ENCODE measurements at places on chromosomes 16 and 17.

DNA sequence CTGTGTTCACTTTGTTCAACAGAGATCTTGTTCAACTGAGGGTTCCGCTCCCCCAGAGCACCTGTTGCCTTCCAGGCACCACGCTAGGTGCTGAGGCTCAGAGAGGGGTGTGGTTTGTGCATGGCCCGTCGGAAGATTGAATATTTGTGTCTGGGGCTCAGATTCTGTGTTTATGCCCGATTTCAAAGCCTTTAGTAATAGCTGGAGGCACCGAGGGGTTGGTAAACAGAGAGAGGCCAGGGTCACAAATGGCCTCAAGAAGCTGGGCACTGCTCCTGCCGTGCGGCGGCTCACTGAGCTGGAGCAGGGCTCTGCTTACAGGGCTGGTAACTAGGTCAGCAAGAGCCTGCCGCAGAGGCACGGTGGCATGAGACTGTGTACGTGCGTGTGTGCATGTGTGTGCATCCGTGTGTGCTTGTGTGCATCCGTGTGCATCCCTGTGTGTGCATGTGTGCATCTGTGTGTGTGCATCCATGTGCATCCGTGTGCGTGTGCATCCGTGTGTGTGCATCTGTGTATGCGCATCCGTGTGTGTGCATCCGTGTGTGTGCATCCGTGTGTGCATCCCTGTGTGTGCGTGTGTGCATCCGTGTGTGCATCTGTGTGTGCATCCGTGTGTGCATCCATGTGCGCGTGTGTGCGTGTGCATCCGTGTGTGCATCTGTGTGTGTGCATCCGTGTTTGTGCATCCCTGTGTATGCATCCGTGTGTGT lies 5.4 kb downstream of the ITGAE start:
- no peak for DNase-seq

DNA sequence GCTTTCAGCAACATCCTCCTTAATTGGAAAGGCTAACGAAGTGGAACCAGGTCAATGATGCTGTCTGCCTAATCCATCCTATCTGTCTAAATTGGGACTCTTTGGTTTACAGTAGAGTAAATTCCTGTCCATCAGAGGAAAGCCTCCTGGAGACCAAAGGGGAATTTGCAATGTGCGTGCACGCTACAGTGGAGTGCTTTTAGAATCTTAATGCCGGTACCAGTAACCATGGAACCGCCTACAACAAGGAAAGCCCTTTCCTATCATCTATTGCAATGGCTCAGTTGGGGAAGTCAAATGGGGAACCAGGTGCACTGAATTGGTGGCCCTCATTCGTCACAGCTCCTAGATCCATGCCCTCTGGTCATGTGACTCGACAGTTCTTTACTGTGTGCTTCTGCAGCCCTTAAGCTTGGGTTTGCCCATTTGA lies 110.1 kb downstream of the XYLT1 start:
- no peak for DNase-seq

DNA sequence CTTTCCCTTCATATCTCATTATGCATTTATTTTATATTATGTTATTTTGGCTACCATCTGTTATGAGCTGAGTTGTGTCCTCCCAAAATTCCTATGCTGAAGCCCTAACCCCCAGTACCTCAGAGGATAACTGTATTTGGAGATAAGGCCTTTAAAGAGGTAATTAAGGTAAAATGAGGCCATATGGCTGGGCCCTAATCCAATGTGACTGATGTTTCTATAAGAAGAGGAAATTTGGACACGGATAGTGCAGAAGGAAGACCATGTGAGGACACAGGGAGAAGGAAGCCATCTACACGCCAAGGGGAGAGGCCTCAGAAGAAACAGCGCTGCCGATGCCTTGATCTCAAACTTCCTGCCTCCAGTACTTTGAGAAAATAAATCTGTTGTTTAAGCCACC lies 557.7 kb upstream of the CDH5 start:
- DNase-seq, result no peak

DNA sequence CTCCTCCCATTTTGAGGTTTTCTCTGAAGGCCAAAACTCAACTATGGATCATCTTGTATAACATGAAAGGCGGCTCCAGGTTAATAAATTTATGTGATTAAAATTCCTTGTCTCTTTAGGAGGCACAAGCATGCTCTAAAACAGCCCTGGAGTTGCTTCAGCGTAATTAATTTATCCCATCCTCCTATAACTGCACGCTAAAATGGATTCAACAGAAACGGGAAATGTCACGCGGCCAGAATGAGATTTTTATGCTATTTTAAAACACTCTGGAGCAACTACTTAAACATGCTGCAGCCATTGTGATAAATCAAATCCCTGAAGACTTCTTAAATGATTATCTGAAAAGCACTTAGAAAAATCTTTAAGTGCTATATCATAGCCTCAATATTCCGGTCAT lies 106.6 kb downstream of the ADAMTS18 start:
- no peak for DNase-seq

- DNase-seq, result no peak
Observed at GRCh38 chr16:14608111-14608566, 21.9 kb downstream of the PARN start.

GRCh38 chr17:80455336-80455710 lies 21.1 kb downstream of the NPTX1 start:
- DNase-seq, result peak; percentile 67

DNA sequence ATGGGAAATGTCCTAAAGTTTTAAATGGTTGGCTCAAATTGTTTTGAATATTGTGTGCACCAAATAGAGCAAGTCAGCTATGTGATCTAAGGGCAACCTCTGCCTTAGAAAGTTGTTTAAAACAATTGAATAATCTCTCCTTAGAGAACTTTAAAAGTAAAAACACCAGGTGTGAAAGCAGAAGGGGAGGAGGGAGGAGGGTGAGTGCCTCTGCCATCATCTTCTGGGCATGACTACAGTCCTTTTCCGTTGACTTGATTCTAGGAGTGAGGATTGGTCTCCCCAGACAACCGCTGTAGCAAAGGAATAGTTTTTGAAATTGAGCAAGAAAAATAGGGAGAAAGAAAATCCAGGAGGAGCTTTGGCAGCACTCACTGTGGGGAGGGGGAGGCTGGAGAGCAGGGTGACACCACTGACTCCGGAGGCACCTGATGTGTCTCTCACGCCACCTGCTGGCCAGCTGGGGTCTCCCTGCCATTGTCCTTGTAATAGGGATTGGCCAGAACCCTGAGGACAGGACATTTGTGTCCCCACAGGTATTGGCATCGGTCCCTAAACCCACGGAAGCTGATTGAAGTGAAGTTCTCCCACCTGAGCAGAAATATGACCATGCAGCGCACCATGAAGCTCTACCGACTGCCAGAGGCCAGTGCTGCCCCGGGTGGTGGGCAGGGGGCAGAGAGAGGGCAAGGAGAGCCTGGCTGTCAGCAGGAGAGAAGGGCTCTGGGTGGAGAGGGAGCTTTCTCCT lies 33.3 kb downstream of the PLCD3 start:
- DNase-seq, result peak; percentile 87

- DNase-seq, result no peak
Observed at GRCh38 chr17:30505868-30506417, 28.7 kb downstream of the GOSR1 start.

DNA sequence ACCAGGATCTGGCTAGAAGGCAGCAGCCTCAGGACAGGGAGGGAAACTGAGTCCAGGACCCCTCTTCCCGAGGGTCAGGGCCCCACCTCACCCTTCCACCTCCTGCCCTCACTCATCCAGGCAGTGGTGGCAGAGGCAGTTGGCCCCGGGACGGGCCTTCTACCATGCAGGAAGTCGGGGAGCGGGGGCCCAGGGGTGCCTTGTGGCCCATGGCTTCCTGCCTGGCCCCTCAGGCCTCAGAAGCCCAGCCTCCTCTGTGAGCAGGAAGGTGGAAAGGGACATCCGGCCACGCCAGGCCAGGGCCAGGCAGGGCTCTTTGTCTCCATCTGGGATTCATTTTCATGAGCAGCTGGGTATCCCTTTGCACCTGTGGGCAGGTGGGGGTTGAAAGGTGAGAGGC lies 58.5 kb downstream of the BAHCC1 start:
- no peak for DNase-seq

DNA sequence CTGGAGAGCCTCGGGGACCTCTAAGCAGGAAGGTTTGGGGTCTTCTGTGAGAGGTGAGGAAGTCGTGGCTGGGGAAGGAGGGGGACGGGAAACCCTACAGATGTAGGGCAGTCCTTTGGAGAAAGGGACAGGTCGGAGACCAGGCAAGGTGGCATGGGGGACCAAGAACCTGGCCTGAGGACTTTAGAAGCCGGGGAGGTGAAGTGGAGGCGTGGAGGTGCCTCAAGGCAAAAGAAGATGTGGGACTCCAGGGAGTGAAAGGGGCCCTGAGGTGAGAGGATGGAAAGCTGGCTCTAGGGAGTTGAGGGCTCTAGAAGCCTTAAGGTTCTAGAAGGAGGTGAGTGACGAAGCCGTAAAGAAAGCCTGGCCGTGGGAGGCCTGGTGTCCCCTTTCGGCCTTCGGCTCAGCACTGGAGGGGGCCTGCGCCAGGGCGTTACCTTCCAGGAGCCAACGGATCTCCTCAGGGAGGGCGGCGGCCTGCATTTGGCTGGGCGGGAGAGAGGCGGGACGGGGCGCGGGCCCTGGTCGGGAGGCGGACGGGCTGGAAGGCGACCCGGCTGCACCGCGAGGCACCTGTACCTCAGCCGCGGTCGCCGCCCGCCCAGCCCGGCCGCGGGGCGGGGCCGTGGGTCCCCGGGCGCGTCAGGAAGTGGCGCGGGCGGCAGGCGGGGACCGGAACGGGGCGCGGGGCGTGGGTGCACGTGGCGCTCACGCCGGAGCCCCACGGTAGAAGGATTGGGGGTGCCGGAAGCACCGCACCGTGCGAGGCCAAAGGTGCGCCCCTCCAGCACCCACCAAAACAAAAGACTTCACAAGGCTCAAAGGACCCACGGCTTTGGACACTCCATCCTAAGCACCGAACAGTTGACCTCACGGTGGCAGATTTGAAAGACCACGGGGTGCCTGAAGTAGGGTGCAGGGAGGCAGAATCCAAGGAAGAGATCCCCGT lies at the start of gene SKAP1:
TSS of gene SKAP1 (minus strand) at position 577 of the 949 bp plus-strand sequence.
- no peak for DNase-seq

- DNase-seq, result no peak
Observed at GRCh38 chr17:81340607-81341515, 45.8 kb upstream of the SLC38A10 start.

DNA sequence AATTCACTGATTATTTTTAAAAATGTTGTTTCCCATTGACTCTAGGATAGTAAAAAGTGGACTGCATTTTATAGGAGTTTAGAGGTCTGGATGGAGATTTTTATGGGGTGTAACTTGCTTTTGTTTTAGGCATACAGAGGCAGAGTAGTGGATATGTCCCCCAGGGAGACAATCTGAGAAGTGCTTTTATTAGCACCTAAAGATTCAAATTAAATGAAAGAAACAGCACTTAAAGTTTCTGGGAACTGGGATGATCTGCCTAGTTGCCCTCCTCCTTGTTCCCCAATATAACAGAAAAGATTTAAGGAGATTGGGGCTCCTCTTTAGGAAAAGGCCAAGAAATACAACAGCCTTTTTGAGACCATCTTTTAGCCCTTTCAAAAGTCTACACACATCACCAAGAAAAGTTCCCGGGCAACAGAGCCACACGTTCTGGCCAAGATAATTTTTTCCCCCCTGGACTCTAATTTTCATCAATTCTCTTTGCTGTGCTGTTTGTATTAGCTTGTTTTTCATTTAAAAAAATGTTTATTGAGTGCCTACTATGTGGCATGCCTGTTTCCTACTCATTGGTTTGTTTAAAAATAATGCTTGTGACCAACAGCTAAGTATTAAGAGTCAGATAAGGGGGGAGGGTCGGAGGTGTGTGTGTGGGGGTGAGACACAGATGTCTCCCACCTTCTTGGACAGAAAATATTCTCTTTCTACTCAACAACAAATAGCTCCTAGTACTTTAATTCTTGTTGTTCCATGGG lies 2.5 kb upstream of the IGF2BP1 start:
- no peak for DNase-seq

- DNase-seq, result no peak
Observed at GRCh38 chr17:15220785-15221184, 44.3 kb downstream of the PMP22 start.

DNA sequence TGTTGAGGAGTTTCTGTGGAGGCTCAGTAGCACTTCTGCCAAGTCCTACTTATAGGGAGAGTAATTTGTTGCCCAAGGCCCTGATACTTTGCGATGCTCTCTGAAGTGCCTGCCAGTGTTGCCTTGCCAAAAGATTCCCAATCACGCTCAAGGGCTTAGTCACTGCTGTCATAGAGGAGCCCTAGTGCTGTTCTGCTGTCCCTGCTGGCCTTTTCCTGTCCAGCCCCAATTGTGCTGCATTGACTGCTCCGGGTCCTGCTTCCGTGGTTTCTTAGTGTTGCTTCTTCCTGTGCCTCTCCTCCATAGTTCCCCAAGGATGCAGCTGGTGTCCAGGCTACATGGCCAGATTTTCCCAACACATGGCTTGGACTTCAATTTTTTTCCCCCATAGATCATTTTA lies 13.9 kb downstream of the NUP93 start:
- DNase-seq, result no peak

- DNase-seq, result no peak
Observed at GRCh38 chr17:76191896-76192295, 48.4 kb downstream of the RNF157 start.

DNA sequence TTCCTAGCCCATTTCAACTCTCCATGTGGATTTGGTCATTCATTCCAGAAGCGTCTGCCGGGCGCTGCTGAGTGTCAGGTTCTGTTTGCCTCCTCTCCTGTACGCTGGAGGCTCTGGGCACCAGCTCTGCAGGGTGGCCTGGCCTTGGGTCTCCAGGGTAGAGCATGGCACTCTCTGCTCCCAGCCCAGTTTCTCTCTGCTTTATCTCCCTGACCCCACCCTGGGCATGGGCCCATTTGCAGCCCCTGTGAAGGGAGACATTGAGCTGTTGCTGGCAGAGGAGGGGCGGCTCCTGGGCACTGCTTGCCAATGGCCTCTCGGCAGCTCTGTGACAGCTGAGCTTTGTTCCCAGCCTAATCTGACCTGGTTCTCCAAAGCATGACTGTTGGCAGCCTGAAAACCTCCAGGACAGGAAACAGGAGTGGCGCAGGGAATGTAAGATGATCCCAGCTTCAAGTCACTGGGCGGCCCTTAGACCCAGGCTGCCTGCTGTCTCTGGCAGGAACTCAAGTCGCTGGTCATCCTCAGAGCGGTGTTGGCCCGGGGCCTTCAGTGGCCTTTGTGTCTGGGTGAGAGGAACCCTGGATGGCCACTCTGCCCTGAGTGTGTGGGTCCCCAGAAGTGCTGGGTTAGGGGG lies 146.8 kb downstream of the SEC14L1 start:
- DNase-seq, result no peak
